ENCODE measurements at places on chromosomes 5 and 9. TPM values are rescaled to one million over a fixed set of nuclear protein-coding genes. Genes with fewer than 3 reads are reported as not detected.
A peak's percentile ranks its signal among the peaks of the same experiment; 100 is the strongest.

MEF2C gene
- 12.2 TPM for total RNA-seq

TPPP gene
- total RNA-seq: 0.26 TPM

MLANA gene
- total RNA-seq: not detected

- DNase-seq: peak; percentile 45
Observed at GRCh38 chr9:33375238-33375840, 27.0 kb downstream of the AQP7 start.

GRCh38 chr9:136564379-136564988 lies 18.6 kb upstream of the NOTCH1 start:
- DNase-seq: peak; percentile 76

EDIL3 gene
- 9.2 TPM for total RNA-seq

LCN9 gene
- total RNA-seq: not detected

All from fibroblast of lung (primary cell).